ENCODE measurements at places on chromosomes 13 and 19.

DNA sequence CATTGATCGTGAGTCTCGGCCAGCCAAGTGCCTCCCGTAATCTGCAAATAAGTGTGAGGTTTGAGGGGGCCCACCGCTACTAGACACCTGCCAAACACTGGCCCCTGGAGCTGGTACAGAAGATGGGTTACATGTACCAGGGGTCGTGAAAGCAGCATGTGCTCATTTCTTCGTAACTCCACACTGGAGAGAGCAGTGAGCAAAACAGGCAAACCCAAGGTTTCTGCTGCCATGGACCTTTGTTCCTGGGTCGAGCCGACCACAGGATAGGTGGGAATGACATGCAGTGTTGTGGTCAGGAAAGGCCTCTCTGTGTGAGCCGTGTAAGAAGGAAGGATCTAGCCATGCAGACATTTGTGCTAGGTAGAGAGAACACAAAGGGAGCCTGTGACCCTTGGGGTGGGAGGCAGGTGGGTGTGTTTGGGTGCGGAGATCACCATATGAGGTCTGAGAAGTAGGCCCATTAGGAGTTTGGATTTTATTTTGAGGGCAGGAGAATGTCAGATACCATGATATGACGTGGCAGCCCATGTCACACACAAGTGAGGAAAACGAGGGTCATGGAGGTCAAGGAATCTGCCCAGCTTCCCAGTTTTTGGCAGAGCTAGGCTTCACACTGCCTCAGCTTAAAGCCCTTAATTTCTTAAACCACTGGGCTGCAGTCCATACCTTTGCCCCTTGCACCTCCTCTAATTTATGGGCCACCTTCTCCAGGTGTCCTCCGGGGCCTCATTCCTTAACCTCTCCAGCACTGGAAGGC, 919 bp downstream of the GTF3A start:
- no peak for DNase-seq

DNA sequence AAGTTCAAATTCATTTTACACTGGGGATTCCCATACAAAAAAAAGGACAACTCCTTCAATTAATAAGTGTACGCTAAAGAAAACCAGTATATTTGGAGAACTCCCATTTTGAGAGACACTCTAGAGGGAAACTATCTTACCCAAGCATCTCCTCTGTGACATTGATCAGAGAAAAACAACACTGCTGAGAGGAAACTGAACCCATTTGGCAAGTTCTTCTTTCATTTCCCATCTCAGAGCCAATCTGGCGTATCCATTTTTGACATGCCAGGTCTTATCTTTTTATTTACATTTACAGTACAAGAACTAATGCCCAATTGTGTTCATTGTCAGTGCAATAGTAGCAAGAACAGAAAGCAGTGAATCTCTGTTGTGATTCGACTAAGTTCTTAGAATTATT, 30.1 kb downstream of the LIG4 start:
- no peak for DNase-seq

DNA sequence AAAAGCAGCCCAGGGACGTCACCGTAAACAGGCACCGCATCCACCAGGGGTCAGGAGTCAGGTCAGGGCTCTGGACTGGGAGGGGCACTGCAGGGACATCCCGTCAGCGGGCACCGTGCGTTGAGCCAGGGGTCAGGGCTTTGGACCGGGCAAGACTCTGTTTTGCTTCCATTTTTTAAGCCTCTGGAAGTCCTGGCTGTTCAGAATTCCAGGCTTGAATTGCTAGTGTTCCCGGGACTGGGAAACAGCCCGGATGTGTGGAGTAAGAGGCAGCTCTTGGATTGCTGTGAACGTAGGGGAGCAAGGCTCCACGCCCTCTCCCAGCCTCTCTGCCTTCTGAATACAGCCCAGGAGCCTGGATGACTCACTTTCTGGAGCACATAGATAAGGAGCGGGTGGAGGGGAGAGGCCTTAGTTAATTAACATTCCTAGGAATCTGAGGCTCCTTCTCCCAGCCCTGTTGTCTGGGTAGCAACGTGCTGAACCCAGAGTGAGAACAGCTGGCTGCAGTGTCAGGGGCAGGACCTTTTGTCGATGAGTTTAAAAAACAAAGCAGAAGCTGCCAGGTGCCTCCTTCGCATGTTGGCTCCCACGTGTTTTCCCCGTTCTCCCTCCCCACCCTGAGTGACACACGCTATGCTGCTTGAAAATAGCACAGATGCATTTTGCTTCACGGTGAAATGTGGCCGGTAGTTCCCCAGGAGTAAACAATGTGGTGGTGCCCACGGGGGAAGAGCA, 21.9 kb downstream of the ATP11A start:
- DNase-seq: peak; percentile 97

- DNase-seq: no peak
Observed at GRCh38 chr19:4596033-4596904, 36.8 kb upstream of the SEMA6B start.

- DNase-seq: no peak
Observed at GRCh38 chr13:107210723-107211030, 642.7 kb upstream of the ARGLU1 start.

- peak; percentile 6 for DNase-seq
Observed at GRCh38 chr19:50639121-50640112, at the start of gene SYT3. SYT3 (minus strand) TSS chr19:50639881; CDS start chr19:50637411, 2,470 bp downstream.

DNA sequence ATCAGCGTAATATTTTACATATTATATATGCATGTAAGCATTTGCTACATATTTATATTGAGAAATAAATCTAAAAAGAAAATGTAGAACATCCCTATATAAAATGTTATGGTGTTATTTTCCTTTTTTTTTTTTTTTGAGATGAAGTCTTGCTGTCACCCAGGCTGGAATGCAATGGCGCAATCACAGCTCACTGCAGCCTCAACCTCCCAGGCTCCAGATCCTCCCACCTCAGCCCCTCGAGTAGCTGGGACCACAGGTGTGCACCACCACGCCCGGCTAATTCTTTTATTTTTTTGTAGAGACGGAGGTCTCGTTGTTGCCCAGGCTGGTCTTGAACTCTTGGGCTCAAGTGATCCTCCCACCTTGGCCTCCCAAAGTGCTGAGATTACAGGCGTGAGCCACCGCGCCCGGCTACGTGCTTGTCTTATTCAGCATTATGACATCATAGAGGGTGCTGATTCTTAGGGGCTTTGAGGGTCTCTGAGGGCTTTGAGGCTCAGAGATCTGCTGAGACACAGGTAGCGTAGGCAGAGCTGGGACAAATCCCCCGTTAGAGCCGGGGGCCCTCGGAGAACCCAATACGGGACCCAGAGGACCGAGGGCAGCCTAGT, 101.9 kb downstream of the GADD45B start:
- no peak for DNase-seq

- DNase-seq: no peak
Observed at GRCh38 chr19:47353307-47353712, 4.2 kb downstream of the DHX34 start.

GRCh38 chr13:35448465-35448864, 28.0 kb downstream of the MAB21L1 start:
- no peak for DNase-seq

GRCh38 chr13:108104736-108105135, 110.6 kb downstream of the LIG4 start:
- DNase-seq: no peak

DNA sequence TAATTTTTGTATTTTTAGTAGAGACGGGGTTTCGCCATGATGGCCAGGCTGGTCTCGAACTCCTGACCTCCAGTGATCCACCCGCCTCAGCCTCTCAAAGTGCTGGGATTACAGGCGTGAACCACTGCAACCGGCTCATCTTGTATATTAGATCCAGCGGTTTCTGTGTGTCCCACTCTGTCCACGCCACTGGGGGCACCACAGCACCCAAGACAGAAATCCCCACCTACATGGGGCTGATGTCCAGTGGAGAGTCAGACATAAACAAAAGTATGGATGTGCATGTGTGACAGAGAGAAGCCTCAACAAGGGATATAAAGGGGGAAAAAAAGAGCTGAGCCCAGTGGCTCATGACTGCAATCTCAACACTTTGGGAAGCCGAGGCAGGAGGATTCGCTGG, 65.8 kb upstream of the ADGRE5 start:
- DNase-seq: no peak

DNA sequence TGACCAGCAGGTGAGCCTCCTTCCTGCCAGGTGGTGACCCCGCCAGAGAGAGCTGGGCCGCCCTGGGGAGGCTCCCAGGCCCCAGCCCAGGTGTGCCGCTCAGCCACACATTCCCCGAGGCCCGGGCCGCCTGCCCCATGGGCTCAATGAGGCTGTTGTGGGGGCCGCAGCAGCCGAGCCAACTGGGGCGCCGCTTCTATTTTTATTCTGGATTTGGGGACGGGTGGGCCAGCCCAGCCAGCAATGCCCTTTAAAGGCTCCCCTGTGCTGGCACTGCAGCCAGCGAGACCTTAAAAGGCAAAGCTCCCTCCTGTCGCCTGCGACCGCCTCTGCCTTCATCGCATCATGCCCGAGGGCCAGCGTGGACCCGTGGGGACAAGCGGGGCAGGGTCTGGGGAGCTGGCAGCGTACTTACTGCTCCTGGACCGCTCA, 17.7 kb upstream of the CRTC1 start:
- no peak for DNase-seq

DNA sequence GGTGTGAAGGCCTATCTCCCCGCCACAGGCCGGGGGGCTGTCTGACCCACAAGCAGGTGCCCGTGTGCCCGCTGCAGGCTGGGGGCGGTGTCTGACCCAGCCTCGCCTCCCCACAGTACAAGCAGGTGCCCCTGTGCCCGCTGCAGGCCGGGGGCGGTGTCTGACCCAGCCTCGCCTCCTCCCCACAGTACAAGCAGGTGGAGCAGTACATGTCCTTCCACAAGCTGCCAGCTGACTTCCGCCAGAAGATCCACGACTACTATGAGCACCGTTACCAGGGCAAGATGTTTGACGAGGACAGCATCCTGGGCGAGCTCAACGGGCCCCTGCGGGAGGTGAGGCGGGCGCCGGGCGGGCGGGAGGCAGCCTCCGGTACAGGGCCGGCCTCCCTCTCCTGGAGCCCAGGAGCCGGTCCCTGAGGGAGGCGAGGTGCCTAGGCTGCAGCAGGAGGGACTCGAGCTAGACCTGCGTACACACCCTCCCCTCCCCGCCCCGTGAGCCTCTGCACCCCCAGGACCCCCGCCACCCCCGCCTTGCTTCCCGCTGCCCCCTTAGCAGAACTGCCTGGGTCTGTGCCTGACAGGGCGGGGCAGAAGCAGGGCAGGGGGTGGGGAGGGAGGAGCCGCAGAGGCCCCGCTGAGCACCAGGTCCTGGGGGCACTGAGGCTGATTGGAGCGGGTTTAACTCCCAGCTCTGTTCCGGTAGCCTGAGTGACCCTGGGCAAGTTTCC, 20.6 kb downstream of the HCN2 start:
- no peak for DNase-seq

- DNase-seq: no peak
Observed at GRCh38 chr13:68350554-68350953, 1120.4 kb upstream of the PCDH9 start.

DNA sequence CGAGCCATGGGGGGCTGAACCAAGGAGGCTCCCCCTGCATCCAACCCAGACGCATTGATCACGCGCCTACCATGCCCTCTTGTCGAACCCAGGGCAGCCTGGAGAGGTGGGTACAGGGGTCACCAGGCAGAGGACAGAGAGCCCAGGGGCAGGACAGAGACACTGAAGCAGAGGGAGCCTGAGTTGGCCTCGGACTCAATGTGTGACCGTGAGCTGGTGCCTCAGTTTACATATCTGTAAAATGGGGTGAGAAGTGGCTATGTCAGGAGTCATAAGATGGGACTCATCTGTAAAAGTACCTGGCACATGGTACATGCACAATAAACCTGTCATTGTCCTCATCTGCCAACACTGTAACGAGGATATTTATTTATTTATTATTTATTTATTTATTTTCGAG, 24.1 kb upstream of the NFIC start:
- DNase-seq: no peak

- no peak for DNase-seq
Observed at GRCh38 chr19:48465215-48465614, 4.0 kb upstream of the CYTH2 start.

DNA sequence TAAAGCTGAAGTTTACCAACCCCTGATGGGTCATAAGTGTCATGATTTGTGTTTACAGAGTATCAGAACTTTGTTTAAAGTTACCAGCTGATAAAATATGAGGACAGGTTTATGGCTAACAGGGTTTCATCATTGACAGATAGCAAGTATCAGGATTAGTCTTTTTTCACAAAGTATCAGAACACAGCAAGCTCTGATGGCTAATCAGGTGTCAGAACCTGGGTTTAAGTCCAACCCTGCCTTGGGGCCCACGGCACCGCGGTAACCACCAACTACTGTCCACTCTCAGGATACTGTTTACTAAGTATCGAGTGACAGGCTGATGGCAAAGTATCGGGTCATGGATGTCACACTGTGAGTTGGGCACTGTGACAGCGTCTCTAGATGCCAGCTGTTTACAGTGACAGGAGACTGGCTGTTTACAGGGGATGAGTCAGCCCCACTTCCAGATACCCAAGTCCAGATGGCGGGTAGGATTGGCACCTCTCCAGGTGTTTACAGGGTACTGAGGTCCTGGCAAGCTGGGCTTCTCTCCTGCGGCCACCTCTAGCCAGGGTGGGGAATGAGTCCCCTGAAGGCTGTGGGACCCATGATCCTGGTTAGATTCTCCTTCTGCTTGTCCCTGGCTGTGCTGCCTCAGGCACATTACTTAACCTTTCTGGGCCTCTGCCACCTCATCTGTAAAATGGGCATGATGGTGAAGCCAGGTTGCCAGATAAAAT, 21.8 kb downstream of the ARRDC2 start:
- peak; percentile 60 for DNase-seq

- no peak for DNase-seq
Observed at GRCh38 chr13:113726961-113727411, 32.0 kb upstream of the TMEM255B start.

DNA sequence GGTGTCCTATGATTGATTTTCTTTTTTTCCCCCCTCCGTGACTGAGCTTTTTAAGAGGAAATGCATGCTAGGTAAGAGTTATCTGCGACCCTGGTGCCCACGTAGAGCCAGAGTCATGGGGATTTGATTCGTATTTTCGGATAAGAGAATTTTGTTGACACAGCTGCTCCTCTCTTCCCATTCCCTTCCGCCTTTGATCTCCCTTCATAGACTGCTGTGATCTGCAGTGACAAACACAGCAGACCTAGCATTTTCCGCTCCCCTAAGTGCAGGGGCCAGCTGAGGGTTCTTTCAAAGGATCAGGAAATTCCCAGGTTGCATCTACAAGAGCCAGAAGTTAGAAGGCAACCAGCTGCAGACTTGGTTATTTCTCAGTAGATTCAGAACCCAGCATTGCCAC, 70.5 kb downstream of the ZNF568 start:
- DNase-seq: no peak

DNA sequence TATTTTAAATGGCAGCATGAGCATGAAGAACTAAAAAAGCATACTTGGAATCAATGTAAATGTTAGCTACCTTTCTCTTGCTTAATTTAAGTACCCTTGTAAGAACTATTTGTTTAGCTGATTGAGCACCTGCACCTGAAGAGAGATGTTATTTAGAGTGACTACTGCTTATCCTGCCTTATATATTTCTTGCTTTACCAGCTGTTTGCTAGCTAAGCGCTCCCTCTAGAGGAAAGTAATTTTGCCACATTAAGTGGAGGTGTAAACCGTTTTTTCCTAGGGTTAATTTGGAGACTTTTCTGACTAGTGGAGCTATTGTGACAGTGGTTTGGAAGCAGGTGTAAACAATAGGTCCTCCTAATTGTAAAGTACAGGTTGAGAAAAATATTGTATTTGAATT, 19.4 kb upstream of the PSG2 start:
- DNase-seq: no peak

- DNase-seq: no peak
Observed at GRCh38 chr19:42553292-42554045, 25.2 kb upstream of the CEACAM1 start.

GRCh38 chr19:34044021-34044420, 128.3 kb upstream of the LSM14A start:
- no peak for DNase-seq

- no peak for DNase-seq
Observed at GRCh38 chr13:72851678-72852014, 69.7 kb downstream of the PIBF1 start.

- no peak for DNase-seq
Observed at GRCh38 chr19:34314437-34315313, 50.3 kb upstream of the GPI start.
